ENCODE measurements at places on chromosomes 1 and 21.

DNA sequence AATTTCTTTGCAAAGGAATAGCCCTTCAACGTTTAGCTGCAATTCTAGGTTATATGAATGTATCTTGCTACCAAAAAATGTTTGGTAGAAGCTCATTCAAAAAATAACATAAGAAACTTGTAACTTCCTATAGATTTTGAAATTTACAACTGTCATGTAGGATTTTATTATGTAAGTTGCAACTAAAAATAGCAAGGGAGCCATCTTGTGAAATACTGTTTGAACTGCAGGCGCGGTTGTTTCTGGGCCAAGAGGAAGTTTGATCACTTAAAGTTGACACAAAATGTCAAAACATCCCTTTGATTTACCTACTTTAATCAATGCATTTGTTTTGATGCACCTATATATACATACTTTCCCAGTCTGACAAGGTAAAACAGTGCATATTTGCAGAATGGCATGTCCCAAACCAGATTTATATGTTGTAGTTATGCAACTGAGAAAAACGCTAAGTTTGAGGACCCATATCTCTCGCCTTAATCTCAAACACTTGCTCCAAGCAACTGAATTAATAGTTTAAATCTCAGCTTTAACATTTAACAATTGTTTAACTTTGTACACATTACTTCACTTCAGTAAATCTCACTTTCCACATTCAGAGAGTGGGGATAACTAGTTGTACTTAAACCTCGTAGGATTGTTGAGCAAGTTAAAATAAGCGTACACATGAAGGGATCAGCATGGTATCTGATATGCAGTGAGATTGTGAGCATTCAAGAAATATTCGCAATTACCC is 63.9 kb downstream of the KCNK2 start:
- DNase-seq, result no peak

GRCh38 chr1:14915356-14916054 is 238.0 kb upstream of the TMEM51 start:
- peak; percentile 25 for DNase-seq

- peak; percentile 91 for DNase-seq
Observed at GRCh38 chr1:66924756-66925557, at the start of the genes DNAI4 and MIER1. DNAI4 (minus strand) TSS chr1:66924856; CDS start chr1:66924831, 25 bp downstream. MIER1 (plus strand) TSS chr1:66924990; CDS start chr1:66925029, 39 bp downstream.

- DNase-seq, result no peak
Observed at GRCh38 chr1:117618450-117619122, 12.7 kb downstream of the TENT5C start.

- DNase-seq, result no peak
Observed at GRCh38 chr1:4796161-4797015, 142.0 kb downstream of the AJAP1 start.

GRCh38 chr1:154237880-154238506 is 17.2 kb downstream of the UBAP2L start:
- no peak for DNase-seq

- no peak for DNase-seq
Observed at GRCh38 chr1:173287785-173288184, 80.7 kb upstream of the TNFSF4 start.

Data from stimulated activated CD4-positive, alpha-beta T cell treated with anti-CD3 and anti-CD28 coated beads, Interleukin-1b, Interleukin-23, amount 100 ng/mL, for 1 hour (primary cell).